ENCODE measurements at places on chromosomes 4 and X.

DNA sequence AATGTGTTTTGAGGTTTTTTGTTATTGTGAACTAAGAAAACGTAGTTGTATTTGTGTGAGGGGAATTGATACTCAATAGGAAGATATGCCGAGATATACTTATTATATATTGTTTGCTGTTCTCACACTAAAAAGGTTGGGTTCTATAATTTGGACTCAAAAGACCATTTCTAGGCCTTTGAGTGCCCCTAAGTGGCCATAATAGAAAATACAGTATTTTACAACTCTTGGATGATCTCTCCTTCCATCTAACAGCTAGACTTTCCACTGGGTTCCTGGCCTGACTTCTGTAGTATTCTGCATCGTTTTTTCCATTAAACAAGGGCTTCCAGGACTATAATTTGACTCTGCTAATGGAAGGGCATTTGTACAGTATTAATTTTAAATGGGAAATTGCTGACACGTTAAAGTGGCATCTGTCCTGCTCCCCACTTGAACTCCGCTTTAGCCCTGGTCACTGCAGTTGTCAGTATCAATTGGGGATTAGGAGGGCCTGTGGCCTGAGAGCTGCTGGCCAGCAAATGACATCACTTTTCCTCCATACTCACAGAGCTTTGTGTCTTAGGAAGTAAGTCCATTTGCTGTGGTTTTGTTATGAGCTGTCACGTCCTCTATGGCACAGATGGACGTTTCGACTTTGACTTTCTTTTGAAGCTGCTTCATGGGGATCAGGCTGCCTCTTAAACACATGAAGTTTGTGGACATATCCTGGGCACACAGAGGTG lies 176.9 kb downstream of the SLIT2 start:
- no peak for DNase-seq

DNA sequence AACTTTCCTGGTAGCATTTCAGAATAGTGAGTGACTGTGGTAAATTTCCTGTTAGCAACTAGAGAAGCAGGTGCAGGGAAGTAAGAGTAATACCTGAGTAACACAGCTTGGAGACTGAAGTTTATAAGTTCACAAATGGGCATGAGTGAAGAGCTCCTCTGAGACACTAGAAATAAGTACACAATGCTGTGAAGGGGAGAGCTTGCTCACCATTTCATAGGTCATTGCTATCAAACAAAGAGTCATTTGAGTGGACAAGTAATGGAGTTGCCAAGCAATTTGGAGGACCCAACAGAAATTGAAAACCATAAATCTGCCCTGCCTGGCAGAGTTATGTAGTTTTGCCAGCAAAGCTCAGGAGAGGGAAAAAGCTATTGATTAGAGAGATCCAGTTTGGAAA lies 523.6 kb downstream of the TRAM1L1 start:
- no peak for DNase-seq

DNA sequence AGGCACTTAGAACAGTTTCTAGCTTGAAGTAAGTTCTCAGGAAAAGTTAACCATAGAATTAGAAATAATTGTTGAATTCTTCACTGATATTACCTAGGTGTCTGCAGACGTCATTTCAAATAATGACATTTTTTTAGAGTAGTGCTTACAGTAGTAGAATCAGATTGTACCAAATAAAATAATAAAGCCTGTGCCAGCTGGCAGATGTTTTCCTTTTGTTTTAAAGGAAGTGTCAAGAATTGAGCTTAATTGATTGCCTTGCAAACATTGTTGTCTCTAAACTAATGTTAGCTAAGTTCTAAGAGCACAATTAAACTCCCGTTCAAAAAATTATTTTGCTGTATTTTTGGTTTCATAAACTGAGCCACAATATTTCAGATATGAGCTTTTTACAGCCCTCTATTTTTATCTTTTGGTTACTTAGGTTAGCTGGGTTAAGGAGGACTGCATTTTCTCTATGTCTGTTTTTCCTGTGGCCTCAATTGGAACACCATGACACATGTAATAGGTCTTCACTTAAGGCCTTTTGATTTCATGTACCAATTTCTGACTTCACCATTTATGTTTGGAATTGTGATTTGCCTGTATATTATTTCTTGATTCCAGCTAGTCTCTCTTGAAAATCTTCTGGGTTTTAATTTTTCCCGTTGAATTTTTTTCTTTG lies 64.2 kb downstream of the DCUN1D4 start:
- no peak for DNase-seq

- no peak for DNase-seq
Measured at GRCh38 chr4:130814896-130815295, 1718.9 kb downstream of the C4orf33 start.

GRCh38 chrX:118862091-118862490 lies 38.5 kb downstream of the ZCCHC12 start:
- no peak for DNase-seq
